ENCODE measurements at places on chromosomes 12 and 14. TPM values are rescaled to one million over a fixed set of nuclear protein-coding genes. Genes with fewer than 3 reads are reported as not detected.

- DNase-seq = no peak
Measured at GRCh38 chr12:69269736-69270135, 30.4 kb downstream of the CPSF6 start.

Gene FBXO33
- total RNA-seq = 8.5 TPM

GRCh38 chr12:51156245-51156765 is 16.6 kb downstream of the TFCP2 start:
- DNase-seq = no peak

DNA sequence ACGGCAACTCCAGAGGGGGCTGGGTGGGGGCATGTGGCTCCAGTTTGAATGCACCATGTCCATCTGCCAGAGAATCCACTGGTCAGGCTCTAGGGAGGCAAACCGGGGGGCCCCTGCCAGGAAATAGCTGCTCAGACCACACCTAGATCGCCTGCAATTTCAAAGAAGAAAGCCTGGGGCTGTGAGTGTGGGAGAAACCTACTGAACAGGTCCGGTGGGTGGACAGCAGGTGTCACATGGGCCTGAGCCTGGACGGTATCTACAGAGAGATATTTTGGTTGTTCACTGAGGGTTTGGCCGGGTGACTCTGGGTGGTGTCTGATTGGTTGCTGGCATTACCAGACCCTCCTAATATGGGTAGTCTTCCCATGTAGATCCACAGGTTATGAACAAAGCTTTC is 32.0 kb downstream of the DAO start:
- no peak for DNase-seq

DNA sequence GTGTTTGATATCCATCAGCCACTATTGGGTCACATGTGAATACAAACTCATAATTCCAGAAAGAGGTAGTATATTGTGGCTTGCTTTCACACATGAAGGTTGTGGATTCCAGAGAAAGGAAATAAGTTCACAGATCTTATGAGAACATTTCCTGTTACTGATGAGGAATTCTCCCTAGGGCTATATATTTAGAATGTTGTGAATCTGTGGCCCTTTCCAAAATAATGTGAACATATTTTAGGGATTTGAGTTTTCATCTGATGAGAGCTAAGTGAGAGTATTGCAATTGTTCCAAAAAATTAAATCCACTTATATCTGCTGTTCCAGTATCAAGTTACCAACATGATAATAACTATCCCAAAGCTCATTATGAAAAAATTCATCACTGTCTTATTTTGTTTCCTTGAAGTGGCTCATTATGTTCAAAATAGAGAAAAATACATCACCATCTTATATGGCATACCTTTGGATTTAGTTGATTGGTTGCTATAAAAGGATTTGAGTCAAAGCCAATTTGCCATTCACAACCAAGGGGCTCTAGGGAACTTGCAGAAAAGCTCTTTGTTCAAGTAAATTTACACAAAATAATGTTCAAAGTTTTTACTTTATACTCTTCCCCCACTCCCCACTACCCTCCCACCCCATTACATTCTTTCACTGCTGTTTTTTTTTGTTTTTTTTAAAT is 76.3 kb downstream of the MYRFL start:
- no peak for DNase-seq

GRCh38 chr14:104968541-104969401 is 9.4 kb downstream of the AHNAK2 start:
- no peak for DNase-seq

DNA sequence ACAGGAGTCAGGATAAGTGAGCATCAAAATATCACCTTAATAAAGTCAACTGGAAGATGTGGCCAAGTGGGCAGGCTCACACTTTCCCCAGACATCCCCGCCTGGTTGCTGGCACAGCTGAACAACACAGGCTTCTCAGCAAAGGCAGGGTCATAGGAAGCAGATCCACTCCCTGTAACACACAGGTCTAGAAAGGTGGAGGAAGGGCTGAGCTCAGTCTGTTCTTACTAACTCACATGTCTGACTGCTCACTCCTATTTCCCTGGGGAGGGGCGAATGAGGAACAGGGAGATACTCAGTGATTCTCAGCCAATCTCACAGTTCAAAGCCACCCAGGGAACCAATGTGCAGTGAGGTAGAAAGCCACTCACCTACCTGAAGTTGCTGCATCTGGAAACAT is 45.0 kb upstream of the AMN1 start:
- DNase-seq = no peak

DNA sequence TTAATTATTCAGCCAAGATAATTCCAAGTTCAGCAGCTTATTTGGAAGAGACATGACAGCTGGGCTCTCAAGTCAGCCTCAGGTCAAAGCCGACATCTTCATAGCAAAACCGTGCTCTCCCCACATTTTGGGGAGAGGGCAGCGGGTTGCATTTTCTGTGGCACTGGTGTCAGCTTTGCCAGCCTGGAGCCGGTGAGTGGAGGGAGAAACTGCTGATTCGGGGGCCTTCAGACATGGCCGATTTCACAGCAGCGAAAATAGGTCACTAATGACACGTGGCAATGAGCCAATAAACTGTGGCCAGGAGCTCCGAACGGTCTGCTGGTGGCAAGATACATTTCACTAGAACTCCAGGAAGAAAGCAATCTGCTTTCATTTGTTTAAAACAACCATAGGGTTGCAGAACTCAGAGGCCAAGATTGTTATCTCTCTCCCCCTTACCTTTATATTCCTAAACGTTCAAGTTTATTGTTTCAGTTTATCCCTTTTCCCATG is 173.2 kb downstream of the CAND1 start:
- DNase-seq = peak; percentile 76

Gene KRT78
- not detected for total RNA-seq

DNA sequence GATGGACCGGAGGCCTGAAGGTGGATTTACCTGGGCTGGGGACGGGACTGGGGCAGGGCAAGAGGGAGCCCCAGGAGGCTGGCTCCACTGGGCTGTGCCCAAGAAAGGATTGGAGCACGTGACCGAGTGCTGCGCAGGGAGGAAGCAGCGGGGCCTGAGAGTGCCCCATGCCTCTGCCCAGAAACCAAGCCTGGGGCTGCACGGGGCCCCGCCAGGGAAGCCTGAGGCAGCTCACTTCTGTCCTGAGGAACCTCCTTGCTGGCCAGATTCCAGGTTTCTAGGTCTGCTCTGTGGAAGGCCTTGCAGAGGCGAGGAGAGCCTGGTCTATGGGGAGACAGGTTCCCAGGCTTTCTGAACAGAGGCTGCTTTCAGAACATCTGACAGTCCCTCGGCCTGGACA is 10.4 kb downstream of the NGB start:
- no peak for DNase-seq

GRCh38 chr12:121946313-121947025 is 28.1 kb downstream of the CFAP251 start:
- DNase-seq = no peak

- no peak for DNase-seq
Measured at GRCh38 chr12:4564818-4565217, 2.8 kb downstream of the DYRK4 start.

Gene METTL3
- total RNA-seq = 73.4 TPM

- DNase-seq = no peak
Measured at GRCh38 chr12:9702255-9702654, 30.6 kb downstream of the CLECL1 start.

Gene B3GNT4
- 0.36 TPM for total RNA-seq

Gene CLEC6A
- not detected for total RNA-seq

GRCh38 chr14:92033906-92034687 is 5.8 kb downstream of the TRIP11 start:
- DNase-seq = no peak

Gene KCNMB4
- total RNA-seq = 1.6 TPM

- peak; percentile 47 for DNase-seq
Measured at GRCh38 chr14:60926002-60926401, 54.9 kb downstream of the TRMT5 start.

- DNase-seq = no peak
Measured at GRCh38 chr14:96060186-96060933, 21.2 kb downstream of the C14orf132 start.

GRCh38 chr14:52399104-52399503 is 85.0 kb downstream of the PTGER2 start:
- DNase-seq = no peak

- DNase-seq = peak; percentile 89
Measured at GRCh38 chr12:127500512-127501035, 766.4 kb upstream of the TMEM132C start.

GRCh38 chr12:80118565-80119324 is 19.4 kb downstream of the OTOGL start:
- no peak for DNase-seq

DNA sequence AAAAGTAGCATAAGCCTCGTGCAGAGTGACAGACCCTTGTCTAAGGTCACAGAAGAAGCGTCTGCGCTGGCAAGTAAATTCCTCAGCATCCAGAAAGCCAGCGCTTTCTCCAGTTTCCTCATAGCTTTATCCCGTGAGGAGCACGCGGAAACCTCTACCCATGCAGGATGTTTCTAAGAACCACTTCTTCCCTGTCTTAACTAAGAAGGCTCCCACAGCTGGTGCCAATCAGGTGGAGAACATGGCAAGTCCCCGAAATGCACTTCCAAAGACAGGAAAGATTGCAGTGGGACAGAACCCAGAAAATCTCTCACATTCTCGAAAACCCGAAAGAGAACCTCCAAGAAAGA is 968 bp upstream of the ARID4A start:
- no peak for DNase-seq

Gene RBM23
- total RNA-seq = 440 TPM

GRCh38 chr12:114769634-114770033 is 85.7 kb upstream of the TBX3 start:
- no peak for DNase-seq

- no peak for DNase-seq
Measured at GRCh38 chr14:73762375-73762822, 48.2 kb upstream of the PNMA1 start.

- DNase-seq = no peak
Measured at GRCh38 chr12:114194956-114195355, 211.0 kb downstream of the TBX5 start.

Gene CD4
- total RNA-seq = not detected

- no peak for DNase-seq
Measured at GRCh38 chr14:56221382-56222128, 103.3 kb downstream of the PELI2 start.

GRCh38 chr14:59228421-59228820 is 40.0 kb downstream of the DAAM1 start:
- DNase-seq = peak; percentile 6

- DNase-seq = peak; percentile 57
Measured at GRCh38 chr12:1918081-1918883, at the start of gene CACNA2D4. TSS of gene CACNA2D4 (minus strand) at chr12:1918652. CDS start at chr12:1918473, 179 bp downstream.

Gene GSKIP
- total RNA-seq = 20.5 TPM

DNA sequence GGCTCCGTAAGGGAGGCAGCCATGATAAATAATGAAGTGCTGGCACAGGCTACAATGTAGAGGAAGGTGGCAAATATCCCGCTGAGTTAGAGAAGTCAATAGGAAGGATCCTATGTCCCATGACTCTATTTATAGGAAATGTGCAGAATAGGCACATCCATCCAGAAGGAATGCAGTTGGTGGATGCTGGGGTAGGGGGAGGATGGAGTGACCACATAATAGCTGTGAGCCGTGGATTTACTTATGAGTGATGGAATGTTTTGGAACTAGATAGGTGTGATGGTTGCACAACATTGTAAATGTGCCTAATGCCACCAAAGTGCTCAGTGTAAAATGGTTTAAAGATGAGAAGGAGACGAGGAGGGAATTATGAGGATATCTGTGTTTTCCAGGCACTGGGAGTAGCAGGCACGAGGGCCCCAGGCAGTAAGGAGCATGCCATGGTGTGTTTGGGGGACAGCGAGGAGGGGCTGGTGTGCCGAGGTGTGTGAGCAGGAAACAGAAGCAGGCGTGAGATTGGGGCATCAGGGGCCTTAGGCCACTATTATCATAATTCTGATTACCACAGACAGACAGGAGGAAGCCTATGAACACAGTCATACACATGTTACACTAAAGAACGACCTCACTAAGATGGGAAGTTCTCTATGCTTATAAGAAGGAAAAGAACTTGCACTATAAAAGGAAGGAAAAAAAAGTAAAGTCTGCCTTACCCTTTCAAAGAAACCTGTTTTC is 837.3 kb upstream of the TMEM132C start:
- no peak for DNase-seq

DNA sequence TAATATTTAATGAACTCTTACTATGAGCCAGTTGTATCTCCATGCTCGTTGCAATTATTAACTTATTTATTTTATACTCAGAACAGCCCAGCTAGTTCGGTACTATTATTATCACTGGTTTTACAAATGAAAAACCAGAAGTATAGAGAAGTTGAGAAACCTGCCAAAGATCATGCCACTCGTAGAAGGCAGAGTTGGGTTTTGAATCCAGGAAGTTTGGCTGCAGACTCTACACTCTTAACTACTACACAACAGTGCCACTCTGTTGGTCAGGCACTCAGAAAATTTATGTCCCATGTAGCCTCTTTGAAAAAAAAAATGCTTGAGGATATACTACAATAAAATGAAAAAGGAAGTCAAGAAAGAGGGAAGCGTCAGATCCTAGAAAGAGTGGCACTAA is 71.5 kb upstream of the ARID2 start:
- no peak for DNase-seq

Gene TUBA1C
- total RNA-seq = 595 TPM

GRCh38 chr14:92473969-92474535 is 39.5 kb upstream of the RIN3 start:
- no peak for DNase-seq

GRCh38 chr14:82412545-82412944 is 878.9 kb upstream of the SEL1L start:
- no peak for DNase-seq

DNA sequence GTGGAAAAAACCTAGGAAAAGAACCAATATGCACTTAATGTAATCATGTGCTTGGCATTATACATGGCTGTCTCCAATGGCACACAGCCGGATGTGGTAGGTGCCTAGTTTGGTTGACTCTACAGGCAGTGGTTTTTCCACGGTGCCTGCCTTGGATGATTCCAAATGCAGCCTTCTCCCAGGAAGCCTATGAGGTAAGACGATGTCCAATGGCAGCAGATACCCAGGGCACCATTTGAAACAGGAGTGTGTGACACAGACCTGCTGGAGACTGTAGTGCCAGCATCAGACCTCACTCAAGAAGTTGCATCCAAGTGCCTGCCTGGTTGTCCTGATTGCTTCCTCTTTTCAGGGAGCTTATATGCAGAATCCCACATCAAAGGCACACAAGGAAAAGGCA is 88.0 kb upstream of the VASH1 start:
- DNase-seq = no peak

Gene CPNE8
- not detected for total RNA-seq

- DNase-seq = no peak
Measured at GRCh38 chr12:54870617-54871016, 16.3 kb downstream of the MUCL1 start.

All from myocyte (in vitro differentiated cells).